ENCODE measurements at places on chromosomes 16 and 17. TPM values are rescaled to one million over a fixed set of nuclear protein-coding genes. Genes with fewer than 3 reads are reported as not detected.

DNA sequence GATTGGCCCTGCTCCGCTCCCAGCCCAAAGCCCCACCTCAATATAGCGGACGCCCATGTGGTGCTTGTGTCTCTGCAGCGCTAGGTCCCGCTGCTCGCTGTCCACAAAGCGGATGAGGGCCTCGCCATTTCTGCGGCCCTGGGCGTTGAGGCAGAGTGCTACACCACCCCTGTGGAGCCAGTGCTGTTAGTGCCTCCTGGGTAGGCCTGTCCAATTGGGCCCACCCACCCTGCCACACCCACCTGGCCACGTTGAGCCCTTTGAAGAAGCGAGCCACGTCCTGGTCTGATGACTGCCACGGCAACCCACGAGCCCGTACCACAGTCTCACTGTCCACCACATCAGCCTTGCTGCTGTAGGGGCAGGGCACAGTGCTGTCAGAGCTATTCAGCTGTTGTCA is 3.6 kb downstream of the ESRP2 start:
- no peak for DNase-seq
- H3K27ac ChIP-seq: no peak overlapping the region
- peaks cover 61% of the 10 kb centered on the region for H3K36me3 ChIP-seq
- no peaks in the 10 kb centered on the region for H3K27me3 ChIP-seq

DNA sequence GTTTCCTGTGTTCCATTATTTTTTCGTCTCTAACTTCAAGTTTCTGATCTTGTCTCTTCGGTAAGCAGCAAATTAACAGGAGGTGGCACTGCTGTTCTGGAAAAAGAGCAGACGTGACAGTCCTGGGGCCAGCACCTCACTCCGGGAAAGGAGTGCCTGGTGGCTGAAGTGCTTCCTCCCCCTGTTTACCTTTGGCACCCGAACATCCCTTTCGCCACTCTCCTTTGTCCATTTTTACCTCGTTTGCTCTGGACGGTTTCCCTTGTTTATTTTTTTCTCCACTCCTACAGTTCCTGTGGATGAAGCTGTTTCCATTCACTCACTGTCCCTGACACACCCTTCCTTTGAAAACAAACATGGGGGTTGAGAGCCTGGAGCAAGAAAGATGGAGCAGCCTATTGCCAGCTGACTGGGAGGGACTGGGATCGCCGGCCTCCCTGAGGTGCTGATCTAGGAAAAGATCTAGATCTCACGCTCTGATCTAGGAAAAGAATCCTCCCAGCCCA is 12.6 kb downstream of the SAP30BP start:
- H3K27me3 ChIP-seq: no peaks in the 10 kb centered on the region
- peaks cover 57% of the 10 kb centered on the region for H3K4me1 ChIP-seq
- H3K4me3 ChIP-seq: no peak overlapping the region

- H3K36me3 ChIP-seq: no peaks in the 10 kb centered on the region
- no peak overlapping the region for H3K27ac ChIP-seq
- H3K27me3 ChIP-seq: no peaks in the 10 kb centered on the region
Measured at GRCh38 chr16:51129105-51129504, 22.0 kb downstream of the SALL1 start.

GRCh38 chr16:4746991-4747574 is 12.7 kb downstream of the DNAAF8 start:
- no peak overlapping the region for H3K27ac ChIP-seq
- H3K4me1 ChIP-seq: peaks cover 4% of the 10 kb centered on the region
- H3K36me3 ChIP-seq: peaks cover 38% of the 10 kb centered on the region
- H3K4me3 ChIP-seq: no peak overlapping the region
- no peak for DNase-seq
- H3K27me3 ChIP-seq: no peaks in the 10 kb centered on the region

GNG13 gene
- total RNA-seq: not detected

Measured in esophagus squamous epithelium (tissue), 5 donors.